ENCODE measurements at places on chromosomes 6 and 20.

- no peak for DNase-seq
Observed at GRCh38 chr20:25984933-25985332, 288.3 kb upstream of the ZNF337 start.

- DNase-seq: no peak
Observed at GRCh38 chr6:12393100-12393499, 102.9 kb downstream of the EDN1 start.

- DNase-seq: no peak
Observed at GRCh38 chr6:7727086-7727945, 1.4 kb downstream of the BMP6 start.

DNA sequence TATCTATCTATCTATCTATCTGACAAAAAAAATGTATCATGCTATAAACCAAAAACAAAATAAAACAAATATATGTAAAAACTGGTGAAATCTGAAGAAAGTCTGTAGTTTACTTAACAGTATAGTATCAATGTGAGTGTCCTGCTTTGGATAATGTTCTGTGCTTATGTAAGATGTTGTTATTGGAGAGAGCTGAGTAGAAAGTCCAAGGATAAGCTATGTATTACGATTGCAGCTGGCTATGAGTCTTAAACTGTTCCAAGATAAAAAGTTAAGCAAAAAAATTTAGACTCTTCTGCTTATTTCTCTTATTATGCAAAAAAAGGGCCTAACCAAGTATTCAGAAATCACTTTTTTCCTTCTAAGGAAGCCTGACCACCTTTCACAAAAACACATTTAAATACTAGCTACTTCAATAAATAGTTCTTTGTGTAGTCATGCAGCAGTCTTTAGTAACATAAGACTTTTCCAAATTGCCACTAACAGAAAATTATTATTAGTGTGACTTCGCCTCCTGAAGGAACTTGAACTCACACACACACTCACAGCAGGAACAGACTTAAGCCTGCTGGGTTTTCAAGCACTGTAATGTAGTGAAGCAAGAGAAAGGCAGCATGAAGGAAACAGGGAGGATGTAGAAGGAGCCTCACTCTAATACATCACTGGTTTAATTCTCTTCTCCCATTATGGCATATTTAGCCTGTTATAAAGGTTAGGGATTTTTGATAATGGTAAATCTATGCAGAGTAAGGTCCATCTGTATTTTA lies 265.8 kb upstream of the GJE1 start:
- DNase-seq: no peak

GRCh38 chr6:118668761-118669385 lies 17.5 kb upstream of the CEP85L start:
- no peak for DNase-seq
